Central memory CD8-positive, alpha-beta T cell (primary cell): ENCODE measurements at places on chromosomes 5 and 9.

DNA sequence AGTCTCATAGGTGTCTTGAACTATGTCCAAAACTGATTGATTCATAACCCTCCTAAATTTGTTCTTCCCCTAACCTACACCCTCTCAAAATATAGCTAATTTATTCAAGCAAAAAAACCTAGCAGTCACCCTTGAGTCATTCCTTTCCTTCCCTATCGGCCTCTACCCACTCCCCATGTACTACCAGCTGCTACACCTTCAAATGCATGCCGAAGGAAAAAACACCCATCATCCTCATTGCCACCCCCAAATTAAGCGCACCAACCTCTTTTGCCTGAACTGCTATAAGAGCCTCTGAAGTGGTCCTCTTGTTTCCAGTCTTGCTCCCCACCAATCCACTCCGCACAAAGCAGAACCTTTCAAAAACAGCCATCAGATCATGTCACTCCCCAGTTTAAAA, 12.6 kb downstream of the LIFR start:
- no peak for DNase-seq

DNA sequence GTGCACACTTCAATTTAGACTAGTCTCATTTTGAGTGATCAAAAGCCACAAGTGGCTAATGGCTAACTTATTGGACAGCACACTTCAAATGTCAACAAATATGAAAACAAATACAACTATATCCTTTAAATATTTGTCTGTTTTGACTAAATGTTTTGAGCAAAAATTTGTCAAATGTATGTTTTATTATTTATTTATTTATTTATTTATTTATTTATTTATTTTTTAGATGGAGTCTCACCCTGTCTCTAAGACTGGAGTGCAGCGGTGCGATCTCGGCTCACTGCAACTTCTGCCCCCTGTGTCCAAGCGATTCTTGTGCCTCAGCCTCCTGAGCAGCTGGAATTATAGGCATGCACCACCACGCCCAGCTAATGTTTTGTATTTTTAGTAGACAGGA, 1392.1 kb upstream of the WWC1 start:
- no peak for DNase-seq

- DNase-seq, result no peak
Measured at GRCh38 chr5:44932922-44933585, 124.3 kb downstream of the MRPS30 start.

- DNase-seq, result no peak
Measured at GRCh38 chr9:32455738-32456137, 70.3 kb downstream of the RIGI start.

GRCh38 chr9:129359162-129359811, 181.2 kb upstream of the IER5L start:
- no peak for DNase-seq

GRCh38 chr9:81394881-81395675, 294.3 kb downstream of the TLE1 start:
- no peak for DNase-seq

GRCh38 chr5:62124266-62124665, 181.7 kb upstream of the KIF2A start:
- DNase-seq, result no peak

DNA sequence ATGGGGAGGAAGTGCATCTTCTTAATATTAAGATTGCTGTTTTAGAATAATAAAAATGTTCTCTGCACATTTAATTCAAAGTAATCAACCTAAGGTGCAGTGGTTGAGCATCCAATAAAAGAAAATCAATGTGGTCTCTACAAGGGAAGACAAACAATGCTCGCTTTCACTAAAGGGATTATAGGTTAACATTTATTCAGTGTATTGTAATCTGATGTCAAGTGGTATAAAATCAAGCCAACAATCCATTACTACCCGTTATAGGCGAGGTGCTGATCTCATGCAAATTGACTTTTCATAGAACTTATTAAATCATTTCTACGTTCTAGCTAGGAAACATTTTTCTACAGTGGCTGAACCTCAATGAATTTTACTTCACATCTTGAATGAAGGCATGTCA, 773.9 kb downstream of the NR2F1-AS1 start:
- DNase-seq, result no peak

- no peak for DNase-seq
Measured at GRCh38 chr5:10859393-10860195, 98.6 kb upstream of the DAP start.

GRCh38 chr5:38641003-38641402, 84.6 kb upstream of the LIFR start:
- no peak for DNase-seq

- DNase-seq, result no peak
Measured at GRCh38 chr9:23492126-23493002, 333.7 kb downstream of the ELAVL2 start.
